ENCODE measurements at places on chromosomes 5 and 9. TPM values are rescaled to one million over a fixed set of nuclear protein-coding genes. Genes with fewer than 3 reads are reported as not detected.

LCNL1 gene
- under 0.01 TPM for total RNA-seq

HCN1 gene
- total RNA-seq: 4.2 TPM

C9orf43 gene
- total RNA-seq: 0.52 TPM

ZNF608 gene
- total RNA-seq: 31.3 TPM

CRB2 gene
- under 0.01 TPM for total RNA-seq

CCNO gene
- total RNA-seq: not detected

GFI1B gene
- 1.0 TPM for total RNA-seq

CREB3 gene
- total RNA-seq: 20.9 TPM

SNCAIP gene
- 6.8 TPM for total RNA-seq

FAXDC2 gene
- total RNA-seq: 8.4 TPM

TPPP gene
- total RNA-seq: 3.7 TPM

SCGB3A1 gene
- total RNA-seq: 1.0 TPM

FLT4 gene
- 8.4 TPM for total RNA-seq

SPTLC1 gene
- 73.1 TPM for total RNA-seq

NEUROG1 gene
- total RNA-seq: not detected

SKIC3 gene
- total RNA-seq: 86.1 TPM

SLC6A18 gene
- not detected for total RNA-seq

PCDHGB6 gene
- 5.2 TPM for total RNA-seq

CDKN2B gene
- not detected for total RNA-seq

ADAMTS13 gene
- 1.6 TPM for total RNA-seq

TNFSF8 gene
- 1.0 TPM for total RNA-seq

LIX1 gene
- 0.52 TPM for total RNA-seq

LCN9 gene
- total RNA-seq: not detected

CDKN2A gene
- total RNA-seq: not detected

DNAJB5 gene
- total RNA-seq: 14.1 TPM

SLC6A3 gene
- total RNA-seq: not detected

ANKRD31 gene
- total RNA-seq: under 0.01 TPM

MAMDC2 gene
- total RNA-seq: 11.0 TPM

NREP gene
- 179 TPM for total RNA-seq

SUSD3 gene
- total RNA-seq: 2.6 TPM

PTGR1 gene
- total RNA-seq: 53.2 TPM

BTNL3 gene
- not detected for total RNA-seq

NACC2 gene
- total RNA-seq: 7.3 TPM

APC gene
- total RNA-seq: 41.8 TPM

PCSK5 gene
- 16.7 TPM for total RNA-seq

SPINK6 gene
- not detected for total RNA-seq

SPAG8 gene
- total RNA-seq: 0.52 TPM

RGS7BP gene
- total RNA-seq: 1.6 TPM

Data from skeletal muscle tissue (tissue), 5 donors.